ENCODE measurements at places on chromosomes 16 and 17.

DNA sequence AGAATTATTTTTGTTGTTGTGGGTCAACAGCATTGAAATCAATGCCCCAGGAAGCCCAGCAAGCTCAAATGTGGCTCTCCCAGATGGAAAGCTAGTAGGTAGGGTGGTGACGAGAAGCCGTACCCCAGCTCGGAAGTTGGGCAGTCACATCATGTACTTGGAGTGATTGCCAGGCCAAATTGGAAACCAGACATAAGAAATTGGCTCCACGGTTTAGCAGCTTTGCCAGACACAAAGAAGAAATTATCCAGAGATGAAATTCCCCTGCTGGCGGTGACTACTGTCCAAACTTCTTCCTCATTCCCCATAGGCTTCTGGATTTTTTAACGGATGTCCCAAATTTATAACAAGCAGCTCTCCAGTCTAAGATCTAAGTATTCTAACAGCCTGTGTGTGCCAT lies 95.9 kb downstream of the OR1D5 start:
- DNase-seq, result no peak

- no peak for DNase-seq
Observed at GRCh38 chr17:69412251-69412671, 2.2 kb upstream of the MAP2K6 start.

DNA sequence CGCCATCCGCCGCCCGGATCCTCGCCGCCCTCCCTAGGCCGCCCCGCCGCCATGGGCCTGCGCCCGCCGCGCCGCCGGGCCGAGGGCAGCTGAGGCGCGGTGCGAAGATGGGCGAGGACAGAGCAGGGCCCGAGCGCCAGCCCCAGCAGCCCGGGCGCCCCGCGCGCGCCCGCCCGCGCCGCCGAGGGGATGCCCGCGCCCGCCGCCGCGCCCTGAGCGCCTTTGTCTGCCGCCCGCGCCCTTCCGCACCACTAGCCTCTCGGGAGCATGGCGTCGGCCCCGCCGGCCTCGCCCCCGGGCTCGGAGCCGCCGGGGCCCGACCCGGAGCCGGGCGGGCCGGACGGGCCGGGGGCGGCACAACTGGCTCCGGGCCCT lies 278 bp downstream of the RAB11FIP3 start:
- DNase-seq, result no peak

- no peak for DNase-seq
Observed at GRCh38 chr17:69643686-69644085, 229.2 kb downstream of the MAP2K6 start.

GRCh38 chr17:81526662-81527571 lies 1.3 kb upstream of the FSCN2 start:
- DNase-seq, result no peak
